ENCODE measurements at places on chromosomes 2 and 18.
A peak's percentile ranks its signal among the peaks of the same experiment; 100 is the strongest.

- DNase-seq = no peak
Measured at GRCh38 chr2:170710609-170710979, 4.5 kb upstream of the SP5 start.

- DNase-seq = no peak
Measured at GRCh38 chr2:223065107-223065506, 13.1 kb downstream of the KCNE4 start.

DNA sequence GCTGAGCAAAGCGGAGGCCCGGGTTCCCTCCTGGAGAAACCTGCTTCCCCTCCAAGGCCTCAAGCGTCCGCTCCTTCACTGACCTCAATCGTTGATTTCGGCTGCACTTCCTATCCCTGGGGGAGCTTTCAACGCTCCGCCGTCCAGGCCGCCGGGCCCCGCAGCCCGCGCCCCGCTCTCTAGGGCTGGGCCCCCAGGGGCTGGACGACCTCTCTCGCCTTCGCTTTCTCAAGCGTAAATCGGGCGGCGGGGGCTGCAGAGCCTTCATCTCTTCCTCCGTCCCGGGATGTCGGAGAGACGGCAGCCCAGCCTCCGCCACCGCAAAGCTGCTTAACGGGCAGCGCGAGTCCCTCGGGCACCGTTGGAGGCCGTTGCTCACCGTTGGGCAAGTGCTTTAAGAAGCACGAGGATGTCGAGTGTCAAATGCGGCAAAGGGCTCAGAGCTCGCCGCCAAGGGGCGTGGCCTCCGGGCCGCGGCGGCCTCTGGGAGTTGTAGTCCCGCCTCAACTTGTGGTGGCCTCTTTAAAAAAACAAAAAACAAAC lies 8.5 kb downstream of the HES6 start:
- DNase-seq = no peak

DNA sequence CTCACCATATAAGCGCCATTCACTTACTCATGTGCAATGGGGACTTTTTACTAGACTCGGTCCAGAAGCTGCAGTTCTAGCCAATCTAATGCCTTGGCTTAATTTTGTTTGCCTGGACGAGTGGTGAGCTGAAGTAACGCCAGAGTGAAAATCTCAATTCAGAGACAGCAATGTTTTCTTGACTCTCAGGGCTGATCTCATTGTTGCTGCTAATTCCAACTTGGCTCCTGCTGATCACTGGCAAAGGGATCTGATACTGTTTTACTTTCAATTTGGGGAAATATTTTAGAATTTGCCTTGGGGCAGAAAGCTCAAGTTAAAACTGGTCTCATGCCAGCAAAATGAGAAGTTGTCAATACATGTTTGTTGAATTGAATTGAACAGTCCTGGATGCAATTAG lies 906.6 kb upstream of the CDH2 start:
- DNase-seq = peak; percentile 94

DNA sequence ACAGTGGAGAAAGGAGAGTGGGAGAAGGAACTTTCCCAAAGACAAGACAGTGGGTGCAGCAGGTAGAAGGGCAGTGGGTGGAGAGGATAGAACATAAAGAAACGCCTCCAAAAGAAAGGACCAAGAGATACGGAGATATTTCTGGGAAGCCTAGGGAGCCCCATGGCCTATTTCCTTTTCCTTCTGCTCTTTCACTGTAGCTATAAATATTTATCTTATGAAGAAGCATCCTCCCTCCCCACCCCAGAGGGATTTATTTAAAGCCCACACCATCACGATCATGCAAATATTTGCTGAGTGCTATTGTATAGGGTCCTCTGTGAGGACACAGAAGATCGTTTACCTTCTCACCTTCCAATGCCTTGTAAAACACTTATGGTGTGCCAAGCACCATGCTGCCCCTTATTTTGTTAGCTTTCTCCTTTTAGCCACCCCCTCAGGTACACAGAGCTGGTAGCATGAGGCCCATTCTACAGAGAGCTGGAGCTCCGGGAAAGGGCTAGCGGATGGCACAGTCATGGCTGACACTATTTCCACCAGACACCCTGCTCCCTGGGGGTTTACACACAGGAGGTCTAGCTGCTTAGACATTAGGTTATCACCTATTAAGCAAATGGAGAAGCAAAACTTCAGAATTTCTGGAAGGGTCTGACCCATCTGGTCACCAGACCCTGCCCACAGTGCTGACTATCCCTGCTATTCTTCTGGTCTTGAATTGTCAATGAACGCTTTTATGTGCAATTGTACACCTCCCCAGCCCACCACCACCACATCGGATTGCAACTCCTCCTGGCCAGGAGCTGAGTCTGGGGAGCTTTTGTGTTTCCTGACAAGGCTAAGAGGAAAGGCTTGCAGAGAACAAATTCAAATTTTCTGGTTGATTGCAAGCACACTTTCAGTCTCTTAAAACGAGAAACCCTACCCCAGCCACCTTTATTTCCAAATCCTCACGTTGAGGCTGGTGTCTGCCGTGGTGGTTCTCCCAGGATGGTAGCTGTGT lies 91.8 kb upstream of the KLF7 start:
- peak; percentile 38 for DNase-seq

DNA sequence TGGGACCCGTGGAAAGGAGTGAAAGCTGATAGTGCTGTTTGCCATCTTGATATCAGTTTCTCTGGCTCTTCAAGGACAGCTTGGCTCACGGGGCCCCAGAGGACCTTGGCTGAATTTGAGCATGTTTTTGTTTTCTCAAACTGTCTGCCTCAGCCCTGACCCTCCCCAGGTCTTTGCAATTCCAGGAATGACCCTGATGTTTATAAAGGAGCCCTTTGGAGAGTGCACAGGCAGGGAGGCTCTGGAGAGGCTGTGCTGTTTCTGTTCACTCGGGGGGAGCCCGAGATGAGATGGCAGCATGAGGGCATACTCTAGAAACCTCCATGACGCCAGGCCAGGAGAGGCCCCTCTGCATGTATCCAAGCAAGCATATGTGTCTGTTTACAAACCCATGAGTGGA lies 16.4 kb downstream of the IGFBP2 start:
- DNase-seq = no peak

DNA sequence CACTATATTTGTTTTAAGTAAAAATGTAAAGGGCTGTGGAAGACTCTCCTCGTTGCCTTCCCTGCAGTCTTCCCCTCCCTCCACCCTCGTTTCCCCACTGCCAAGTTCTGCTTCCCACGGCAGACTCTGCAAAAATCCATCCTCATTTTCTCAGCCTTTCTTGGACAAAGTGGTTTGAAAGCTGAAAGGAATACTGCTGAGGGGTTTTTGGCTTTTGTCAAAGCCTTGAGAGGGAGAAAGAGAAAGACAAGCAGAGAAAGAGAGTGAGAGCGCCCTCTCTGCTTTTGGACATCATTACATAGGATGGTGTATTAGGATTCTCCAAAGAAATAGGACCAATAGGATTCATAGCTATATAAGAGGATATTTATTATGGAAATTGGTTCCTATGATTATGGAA lies 455.9 kb upstream of the SOX11 start:
- DNase-seq = no peak

DNA sequence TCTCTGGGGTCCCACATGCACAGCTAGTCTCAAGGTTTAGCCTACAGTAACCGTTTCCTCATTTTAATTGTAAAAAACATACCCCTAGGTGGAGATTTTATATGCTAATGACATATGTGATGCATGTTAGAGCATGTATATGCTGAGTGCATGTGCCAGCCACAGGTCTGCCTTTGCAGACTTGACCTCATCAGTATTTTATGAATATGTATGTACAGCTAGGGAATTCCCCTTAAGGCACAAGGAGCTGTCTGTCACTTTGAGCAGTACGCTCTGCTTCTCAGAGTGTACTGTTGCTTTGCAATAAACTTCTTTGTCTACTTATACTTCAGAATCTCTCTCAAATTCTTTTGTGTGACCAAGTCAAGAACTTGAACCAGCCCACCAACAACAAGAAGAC lies 131.2 kb upstream of the ERBB4 start:
- no peak for DNase-seq

DNA sequence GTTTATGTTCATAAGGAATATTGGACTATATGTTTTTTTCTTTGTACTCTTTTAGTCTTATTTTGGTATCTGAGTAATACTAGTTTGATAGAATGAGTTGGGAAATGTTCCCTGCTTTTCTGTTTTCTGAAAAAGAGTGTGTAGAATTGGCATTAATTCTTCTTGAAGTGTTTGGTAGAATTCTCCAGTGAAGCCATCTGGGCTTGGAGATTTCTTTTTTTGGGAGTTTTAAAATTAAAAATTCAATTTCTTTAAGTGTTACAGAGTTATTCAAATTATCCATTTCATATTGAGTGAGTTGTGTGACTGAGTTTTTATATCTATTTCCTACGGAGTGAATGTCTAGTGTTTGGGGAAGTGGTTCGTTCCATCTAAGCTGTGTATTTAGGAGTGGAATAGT lies 80.6 kb upstream of the HS6ST1 start:
- no peak for DNase-seq

DNA sequence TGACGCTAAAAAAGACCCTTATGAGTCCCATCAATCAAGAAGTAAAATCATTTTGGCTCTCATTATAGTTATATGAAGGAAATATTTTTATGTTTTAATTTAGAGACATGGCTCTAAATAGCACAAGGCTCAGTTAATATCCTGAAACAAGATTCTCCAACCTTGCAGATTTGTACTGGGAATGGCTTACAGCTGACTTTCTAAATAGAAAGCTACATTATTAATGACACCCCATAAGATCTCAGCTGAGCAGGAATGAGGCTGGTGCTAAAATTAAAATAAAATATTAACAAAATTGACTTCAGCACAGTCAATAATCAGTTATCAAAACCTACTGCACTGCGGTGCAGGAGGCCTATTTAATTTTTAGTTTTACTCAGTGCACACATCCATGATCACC lies 136.9 kb downstream of the SLC39A10 start:
- DNase-seq = no peak

DNA sequence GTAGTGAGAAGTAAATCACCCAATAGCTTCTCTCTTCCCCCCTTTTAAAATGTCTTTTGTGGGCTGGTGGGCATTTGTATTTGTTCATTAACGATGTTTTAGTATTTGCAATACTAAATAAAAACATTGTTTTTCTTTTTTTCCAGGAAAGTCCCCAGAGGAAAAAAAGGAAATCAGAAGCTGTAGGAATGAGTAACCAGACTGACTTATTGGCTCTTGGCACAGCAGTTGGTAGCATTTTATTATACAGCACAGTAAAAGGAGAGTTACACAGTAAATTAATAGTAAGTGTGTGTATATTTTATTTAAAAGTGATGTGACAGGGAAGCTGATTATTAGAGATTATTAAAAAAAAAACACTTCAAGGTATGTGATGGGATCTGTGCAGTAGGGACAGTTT lies 7.4 kb downstream of the WDR43 start:
- DNase-seq = no peak

DNA sequence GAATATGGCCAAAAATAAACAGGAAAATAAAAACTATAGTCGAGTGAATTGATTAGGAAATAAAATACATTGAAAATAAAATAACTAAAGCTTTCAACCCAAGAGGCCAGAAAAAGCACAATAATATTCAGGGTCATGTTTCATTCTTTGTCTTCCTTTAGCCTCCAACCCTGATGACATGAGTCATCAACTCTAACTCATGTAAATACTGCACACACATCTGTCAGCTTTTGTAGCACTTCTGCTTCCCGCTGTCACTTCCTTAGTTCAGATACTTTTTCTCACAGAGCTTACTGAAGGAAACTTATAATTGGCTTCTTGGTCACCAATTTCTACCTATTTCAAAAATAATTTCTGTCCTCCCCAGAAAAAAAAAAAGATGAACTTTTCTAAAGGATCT lies 112.8 kb downstream of the UPP2 start:
- no peak for DNase-seq
